ENCODE measurements at places on chromosomes 7 and 10. TPM values are rescaled to one million over a fixed set of nuclear protein-coding genes. Genes with fewer than 3 reads are reported as not detected.

GTF2IRD2 gene
- 4.0 TPM for total RNA-seq

CTAGE4 gene
- 0.56 TPM for total RNA-seq

LIPF gene
- total RNA-seq: not detected

DNA sequence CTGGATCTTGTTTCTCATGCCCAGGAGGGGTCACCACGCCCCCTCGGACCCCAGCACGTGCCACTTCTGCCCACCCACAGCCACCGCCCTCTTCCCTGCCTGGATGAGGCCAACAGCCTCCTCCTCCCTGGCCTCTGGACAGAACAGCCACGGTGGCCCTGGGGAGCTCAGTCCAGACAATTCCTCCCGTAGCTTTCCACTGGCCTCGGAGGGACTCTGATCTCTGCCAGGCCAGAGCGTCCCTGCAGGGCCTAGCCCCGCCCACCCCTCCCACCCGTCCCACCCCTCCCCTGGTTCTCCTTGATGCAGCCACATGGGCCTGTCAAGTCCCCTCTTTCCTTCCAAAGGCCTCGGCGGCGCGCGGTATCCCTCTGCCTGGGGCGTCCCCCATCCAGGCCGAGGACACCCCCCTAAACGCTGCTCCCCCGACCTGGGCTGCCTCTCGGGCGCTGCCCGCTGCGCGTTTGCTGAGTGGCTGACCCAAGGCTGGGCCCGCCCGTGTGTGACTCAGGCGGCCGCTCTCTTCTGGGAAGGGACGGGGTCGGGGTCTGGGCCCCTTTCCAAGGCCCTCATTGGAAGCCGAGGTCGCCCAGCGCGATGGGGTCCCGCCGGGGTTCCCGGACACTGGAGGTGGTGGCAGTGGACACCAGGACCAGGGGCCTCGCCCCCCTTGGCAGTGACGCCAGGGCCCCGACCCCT lies 557 bp downstream of the TMEM120A start:
- peak; percentile 76 for DNase-seq

DNA sequence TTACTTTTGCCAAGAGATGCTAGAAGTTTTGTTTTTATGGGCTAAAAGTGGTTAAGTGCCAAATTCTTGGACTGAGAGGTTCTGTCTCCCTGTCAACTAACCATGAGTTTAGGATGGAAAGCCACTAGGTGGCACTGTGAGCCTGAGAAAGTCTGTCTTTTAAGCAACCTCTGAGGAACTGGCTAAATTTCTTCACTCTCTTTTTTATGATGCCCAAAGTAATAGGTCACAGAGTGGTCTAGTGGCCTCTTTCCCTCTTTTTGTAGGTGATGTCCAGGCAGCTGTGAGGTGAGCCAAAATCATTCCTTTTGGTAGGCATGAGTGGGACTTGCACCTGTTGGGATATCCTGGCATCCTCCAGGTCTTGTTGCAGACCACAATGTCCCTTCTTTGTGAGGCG lies 56.8 kb downstream of the SND1 start:
- DNase-seq: peak; percentile 92

DNA sequence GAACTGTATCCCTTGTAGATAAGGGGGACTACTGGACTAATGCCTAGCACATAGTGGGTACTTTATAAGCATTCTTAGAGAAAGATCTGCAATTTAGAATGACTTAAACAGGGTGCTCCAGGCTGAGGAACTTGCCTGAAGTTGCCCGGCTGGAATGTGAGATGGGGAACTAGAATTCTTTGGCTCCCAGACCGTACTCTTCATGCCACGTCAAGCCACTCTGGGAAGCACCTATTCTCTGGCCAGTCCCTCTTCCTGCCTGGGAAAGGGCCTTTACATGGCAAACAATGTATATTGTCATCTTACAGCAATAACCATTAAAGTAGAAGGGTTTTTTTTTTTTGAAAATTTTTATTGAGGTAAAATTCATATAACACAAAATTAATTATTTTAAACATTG lies 34.5 kb downstream of the ATXN7L1 start:
- DNase-seq: no peak

- no peak for DNase-seq
Measured at GRCh38 chr10:95525033-95525418, 36.1 kb downstream of the SORBS1 start.

- DNase-seq: peak; percentile 96
Measured at GRCh38 chr7:155344618-155345433, 47.1 kb downstream of the INSIG1 start.

DNA sequence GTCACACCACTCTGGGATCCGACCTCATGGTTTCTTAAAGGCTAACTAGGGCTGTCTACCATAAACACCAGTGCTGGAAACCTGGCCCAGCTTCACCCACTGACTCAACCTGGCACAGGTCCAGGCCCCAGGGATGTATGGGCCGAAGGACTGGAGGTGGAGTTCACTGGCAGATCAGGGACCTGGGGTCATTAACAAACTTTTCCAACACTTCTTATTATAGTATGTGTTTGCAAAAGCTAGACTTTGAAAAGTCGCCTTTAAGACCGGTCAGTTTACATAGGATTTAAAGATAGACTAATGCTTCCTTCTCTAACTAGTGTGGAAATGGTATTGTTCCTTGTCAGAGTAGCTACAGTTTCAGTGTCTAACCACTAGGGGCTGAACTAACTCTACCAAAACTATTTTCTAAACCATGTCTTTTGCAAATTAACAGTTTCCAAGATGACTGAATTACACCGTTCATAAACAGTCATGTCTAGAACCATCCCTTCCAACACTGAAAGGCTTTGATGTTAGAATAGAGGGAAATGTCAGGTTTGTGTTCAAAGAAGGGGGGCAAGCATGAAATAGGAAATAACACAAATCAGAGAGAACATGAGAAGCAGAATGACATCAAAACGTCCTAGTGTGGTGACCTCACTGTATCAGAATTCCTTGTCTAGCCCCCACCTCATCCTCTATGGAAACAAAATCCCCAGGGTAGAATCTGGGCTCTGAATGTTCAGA lies 29.7 kb downstream of the STN1 start:
- peak; percentile 70 for DNase-seq

GRCh38 chr10:87053111-87053510 lies 33.0 kb downstream of the FAM25A start:
- no peak for DNase-seq
